ENCODE measurements at places on chromosomes 12 and 14.
A peak's percentile ranks its signal among the peaks of the same experiment; 100 is the strongest.

- no peak for DNase-seq
These were observed 337.1 kb downstream of the PCNX1 start for GRCh38 chr14:71244341-71244740.

- no peak for DNase-seq
These were observed 63.7 kb upstream of the DDX11 start for GRCh38 chr12:31009976-31010375.

DNA sequence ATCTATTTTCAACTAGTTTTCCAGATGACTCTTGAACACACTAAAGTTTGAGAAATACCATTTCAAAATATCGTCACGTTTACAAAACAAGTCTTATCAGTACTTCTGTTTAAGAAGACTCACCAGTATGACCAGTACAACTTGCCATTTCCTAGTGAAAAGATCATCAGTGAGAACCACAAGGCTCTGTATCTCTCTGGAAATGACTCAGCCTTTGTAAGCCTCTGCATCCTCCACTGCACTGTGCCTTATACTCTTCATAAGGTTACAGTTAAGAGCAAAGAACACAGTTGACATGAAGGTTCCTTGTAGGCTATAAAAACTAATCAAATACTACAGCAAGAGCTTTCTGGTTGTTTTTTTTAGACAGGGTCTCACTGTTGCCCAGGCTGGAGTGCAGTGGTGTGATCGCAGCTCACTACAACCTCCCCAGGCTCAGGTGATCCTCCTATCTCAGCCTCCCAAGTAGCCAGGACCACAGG lies 5.7 kb upstream of the VTI1B start:
- DNase-seq: no peak

DNA sequence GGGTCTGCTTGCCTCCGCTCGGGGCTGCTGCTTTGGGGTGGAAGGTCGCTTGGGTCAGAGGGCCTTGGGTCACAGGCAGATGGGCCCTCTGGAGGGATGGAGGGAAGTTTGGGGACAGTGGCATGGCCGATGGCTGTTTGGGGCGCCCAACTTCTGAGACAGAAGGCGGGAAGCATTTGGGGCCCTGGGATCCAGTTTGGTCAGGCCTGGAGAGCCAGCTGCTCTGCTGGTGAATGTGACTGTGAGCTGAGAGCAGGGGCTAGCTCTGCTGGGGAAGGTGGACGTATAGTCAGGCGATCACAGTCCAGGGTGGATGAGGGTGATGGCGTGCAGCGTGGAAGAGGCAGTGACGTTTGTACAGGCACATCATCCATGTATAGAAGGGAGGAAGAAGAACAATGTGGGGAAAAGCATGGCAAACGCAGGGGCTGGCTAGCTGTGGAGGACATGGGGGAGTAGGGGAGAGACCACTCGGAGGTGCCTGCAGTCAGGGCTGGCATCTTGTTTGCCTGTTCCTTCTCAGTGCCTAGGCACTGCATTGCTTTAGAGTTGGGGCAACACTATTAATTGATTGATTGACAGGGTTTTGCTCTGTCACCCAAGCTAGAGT lies 57.5 kb downstream of the TSPAN9 start:
- no peak for DNase-seq

- no peak for DNase-seq
These were observed 567.6 kb downstream of the BCL11B start for GRCh38 chr14:98704441-98704840.

GRCh38 chr14:60506985-60507829 lies 1.7 kb upstream of the SIX6 start:
- no peak for DNase-seq

DNA sequence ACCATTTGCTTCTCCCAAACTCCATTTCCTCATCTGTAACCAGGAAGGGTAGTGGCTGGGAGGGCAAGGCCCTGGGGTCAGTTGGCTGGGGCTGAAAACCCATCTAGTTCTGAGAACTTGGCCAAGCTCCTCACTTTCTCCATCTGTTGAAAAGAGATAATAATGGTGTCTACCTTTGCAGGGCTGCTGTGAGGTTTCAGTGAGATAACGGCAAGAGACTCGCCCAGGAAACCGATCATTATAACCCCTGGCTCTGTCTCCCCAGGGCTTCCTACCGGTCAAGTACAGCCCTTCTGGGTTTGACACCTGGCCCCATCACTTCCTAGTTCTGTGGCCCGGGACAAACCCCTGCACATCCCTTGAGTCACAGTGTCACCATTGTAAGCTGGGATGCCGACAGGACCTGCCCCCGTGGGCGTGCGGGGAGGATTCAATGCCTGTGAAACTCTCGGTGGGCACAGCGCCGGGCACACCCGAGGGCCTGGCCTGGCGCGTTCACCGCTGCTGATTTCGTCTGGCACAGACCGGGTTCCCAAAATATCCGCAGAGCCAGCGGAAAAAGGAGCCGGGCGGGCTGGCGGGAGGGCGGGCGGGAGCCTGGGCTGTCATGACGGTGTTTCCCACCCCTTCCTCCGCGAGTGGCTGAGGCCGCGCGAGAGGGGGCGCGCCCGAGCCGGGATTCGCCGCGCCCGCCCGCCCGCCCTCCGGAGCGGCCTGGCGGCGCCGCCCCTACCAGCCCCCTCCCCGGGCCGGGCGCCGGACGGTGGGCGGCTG lies 4.4 kb downstream of the KMT5A start:
- DNase-seq: peak; percentile 42

GRCh38 chr12:101824831-101825230 lies 5.9 kb downstream of the GNPTAB start:
- no peak for DNase-seq

- no peak for DNase-seq
These were observed 159.2 kb downstream of the GCH1 start for GRCh38 chr14:54743382-54743781.

DNA sequence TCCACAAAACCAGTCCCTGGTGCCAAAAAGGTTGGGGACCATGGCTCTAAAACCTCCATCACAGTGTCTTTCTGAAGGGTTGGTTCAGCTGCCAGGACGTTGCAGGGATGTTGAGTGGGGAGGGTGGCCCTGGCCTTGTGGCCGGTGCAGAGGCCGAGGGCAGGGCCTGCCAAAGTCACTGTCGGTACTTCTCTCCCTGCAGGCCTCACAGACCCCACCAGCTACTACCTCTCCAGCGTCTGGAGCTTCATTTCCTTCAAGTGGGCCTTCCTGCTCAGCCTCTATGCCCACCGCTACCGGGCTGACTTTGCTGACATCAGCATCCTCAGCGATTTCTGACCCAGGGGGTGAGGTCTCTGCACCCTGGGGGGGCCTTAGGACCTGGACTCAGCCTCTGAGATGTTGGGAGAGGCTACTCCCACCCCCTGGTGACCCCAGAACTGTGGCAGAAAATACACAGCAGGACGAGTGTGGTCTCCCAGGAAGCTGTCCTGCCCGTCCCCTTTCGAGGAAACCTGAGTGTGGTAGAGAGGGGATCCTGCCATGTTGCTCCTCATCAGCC lies 7.0 kb downstream of the SLC48A1 start:
- no peak for DNase-seq

GRCh38 chr14:103141117-103141796 lies 18.0 kb downstream of the TNFAIP2 start:
- peak; percentile 82 for DNase-seq

- DNase-seq: no peak
These were observed 15.1 kb downstream of the SOCS2 start for GRCh38 chr12:93587611-93588010.

DNA sequence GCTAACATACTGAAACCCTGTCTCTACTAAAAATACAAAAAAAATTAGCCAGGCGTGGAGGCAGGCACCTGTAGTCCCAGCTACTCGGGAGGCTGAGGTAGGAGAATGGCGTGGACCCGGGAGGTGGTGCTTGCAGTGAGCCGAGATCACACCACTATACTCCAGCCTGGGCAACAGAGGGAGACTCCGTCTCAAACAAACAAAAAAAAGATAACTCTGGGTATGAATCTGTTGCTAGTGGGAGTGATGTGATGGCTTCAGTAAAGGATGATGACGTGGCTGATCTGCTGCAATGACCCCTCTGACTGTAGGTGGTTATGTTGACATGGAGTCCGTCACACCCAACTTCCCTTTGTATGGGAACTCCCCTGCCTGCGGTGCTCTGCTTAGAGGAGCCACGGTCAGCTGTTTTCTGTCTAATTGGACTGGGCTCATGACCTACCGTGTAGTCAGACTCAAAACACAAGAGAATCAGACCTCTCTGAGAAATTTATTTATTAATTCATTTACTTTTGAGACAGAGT lies 59.1 kb upstream of the MED13L start:
- no peak for DNase-seq
